Kidney (tissue), 22 donors: ENCODE measurements at places on chromosomes 5 and 9. TPM values are rescaled to one million over a fixed set of nuclear protein-coding genes. Genes with fewer than 3 reads are reported as not detected.
A peak's percentile ranks its signal among the peaks of the same experiment; 100 is the strongest.

GRCh38 chr9:9102295-9102694 lies 1302.7 kb upstream of the DMAC1 start:
- DNase-seq: no peak

DNA sequence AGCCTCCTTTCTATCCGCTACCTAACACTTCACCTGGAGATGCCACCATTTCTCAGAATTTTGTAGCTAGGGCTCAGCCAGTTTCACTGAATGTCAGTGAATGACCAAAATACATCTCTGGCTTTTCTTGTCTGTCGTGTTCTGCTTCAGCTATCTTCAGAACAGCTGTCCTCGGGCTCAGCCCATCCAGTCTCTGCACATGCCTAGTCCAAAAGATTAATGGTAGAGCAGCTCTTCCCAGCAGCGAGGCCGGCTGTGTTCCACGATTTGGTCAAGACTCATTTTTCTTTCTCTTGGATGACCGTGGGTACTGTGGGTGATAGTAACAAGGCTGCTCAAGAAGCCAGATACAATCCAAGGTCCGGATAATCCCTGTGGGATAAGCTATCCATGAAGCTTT lies 342.8 kb downstream of the GABRG2 start:
- DNase-seq: no peak

DNA sequence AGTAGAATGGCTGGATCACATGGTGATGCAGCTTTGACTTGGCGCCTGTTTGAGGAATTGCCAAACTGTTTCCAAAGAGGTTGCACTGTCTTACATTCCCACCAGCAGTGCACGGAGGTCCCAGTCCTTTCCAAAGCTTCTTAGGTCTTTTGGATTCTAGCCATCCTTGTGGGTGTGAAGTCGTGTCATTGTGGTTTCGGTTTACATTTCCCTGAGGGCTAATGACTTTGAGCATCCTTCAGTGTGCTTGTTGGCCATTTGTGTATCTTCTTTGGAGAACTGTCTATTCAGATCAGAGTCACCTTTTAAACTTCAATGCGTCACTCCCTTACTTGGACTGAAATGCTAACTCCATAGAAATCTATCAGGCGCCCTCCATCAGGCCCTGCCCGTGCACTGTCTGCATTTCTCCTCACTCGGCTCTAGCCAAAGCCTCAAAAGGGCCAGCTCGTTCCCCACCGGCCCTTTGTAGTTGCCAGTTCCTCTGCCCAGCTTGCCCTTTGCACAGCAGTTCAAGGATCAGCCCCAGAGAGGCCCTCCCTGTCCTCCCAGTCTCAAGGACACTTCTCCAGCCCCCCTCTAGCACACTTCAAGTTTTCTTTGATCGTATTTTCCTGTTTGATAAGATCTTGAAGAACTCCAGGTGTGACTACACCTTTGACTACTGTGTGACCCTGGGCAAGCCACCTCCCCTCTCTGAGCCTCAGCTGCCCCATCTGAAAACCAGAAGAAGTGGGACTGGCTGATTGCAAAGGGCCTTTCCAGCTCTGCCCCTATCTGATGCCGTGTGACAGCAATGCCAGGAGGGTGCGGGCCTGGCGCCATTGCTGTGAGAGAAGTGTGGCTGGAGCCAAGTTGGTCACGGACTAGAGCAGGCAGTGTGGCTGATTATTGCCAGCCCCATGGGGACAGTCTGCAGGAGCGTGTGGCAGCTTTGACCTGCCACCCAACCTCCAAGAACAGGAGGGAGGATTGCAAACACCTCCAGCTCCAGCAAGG lies 5.6 kb downstream of the HRH2 start:
- no peak for DNase-seq

DNA sequence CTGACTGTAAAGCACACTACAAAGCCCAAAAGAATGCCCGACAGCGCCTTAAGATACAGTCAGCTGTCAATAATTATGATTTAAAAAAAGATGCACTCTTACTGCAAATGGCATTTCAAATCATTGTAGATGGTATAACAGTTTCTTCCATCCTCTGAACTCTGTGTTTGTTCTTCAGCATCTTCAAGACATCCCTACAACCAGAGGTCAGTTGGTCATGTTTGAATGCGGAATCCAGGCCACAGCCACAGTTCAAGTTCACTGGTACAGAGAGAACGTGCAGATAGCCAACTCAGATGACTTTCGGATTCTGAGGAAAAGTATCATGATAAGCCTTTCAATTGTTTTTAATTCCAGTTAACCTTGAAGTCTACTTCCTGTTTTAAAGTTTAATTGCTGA lies 8.7 kb upstream of the MYOT start:
- no peak for DNase-seq

PTPRD gene
- 78.9 TPM for total RNA-seq

GRCh38 chr5:40273936-40274335 lies 405.8 kb upstream of the PTGER4 start:
- no peak for DNase-seq

NSMF gene
- 49.5 TPM for total RNA-seq

GRCh38 chr9:80906728-80907127 lies 782.6 kb downstream of the TLE1 start:
- peak; percentile 38 for DNase-seq
